ENCODE measurements at places on chromosomes 6 and 20.
A peak's percentile ranks its signal among the peaks of the same experiment; 100 is the strongest.

DNA sequence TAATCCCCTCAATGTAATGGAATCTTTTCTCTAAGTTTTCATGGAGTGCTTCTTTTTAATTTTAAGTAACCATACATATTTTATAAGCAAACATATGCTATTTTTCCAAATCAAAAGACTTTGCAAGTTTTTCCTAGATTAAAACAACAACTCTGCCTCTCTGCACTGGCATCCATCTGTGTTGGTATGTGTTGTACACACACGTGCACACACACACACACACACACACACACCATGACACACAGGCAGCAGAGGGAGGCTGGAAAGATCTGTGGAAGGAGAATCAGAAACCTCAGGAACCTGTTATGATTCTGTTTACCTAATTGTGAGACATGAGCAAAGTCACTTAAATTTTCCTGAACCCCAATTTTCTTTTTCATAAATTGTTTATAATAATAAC lies 295.0 kb upstream of the PRDM1 start:
- no peak for DNase-seq

DNA sequence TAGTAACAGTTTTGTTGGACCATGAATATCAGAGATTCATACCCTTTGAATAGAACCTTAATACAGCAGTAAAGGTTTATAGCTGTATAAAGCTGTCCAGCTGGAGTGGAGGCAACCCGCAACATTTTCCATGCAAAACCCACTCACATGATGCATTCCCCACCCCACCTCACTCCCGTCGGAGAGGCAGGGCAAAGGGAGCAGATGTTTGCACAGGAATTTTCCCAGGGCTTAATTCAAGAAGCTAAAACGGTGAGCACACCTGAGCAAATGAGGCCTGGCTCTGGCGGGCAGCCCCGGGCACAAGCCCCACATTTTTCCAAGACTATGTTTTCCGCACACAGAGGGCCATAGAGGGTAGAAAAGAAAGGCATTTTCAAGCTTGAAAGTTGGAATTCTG lies 191.7 kb downstream of the FOXC1 start:
- no peak for DNase-seq

DNA sequence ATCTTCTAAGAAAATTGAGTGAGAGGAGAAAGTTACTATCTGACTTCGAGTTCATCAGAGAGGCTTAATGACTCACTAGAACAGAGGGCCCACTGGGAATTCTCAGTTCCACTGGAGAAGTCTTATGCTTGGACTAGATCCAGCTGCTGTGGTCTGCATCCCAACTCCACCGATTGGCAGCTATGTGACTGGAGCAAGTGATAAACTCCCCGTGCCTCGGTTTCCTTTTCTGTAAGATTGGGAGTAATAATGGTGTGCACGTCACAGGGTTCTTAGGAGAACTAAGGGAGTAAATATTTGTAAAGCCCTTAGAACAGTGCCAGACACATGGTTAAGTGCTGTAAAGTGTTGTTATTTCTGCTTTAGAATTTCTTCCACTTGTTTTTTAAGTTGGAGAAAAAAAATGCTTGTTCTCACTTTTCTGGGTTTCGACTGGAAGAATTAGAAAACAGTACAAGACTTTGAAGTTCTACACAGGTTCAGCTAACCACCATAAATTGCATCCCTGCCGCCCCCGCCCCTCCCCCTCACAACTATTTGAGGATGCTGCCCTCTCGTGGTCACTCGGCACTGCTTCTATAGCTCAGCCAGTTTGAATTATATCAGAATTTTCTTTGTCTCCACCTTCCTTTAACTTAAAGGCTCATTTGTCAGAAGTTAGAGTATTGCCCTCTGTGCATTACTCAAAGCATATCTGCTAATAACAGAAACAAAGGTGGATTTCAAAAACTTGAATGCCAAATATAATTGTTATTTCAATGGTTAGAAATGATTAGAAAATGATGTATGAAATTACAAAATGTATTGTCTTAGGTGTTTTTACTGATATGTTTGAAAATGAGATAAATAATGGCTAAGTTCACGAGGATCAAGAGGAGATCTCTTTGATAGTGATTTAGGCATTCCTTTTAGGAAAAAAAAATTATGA lies 95.0 kb upstream of the IFNGR1 start:
- peak; percentile 67 for DNase-seq

GRCh38 chr20:8121666-8122065 lies 10.4 kb upstream of the PLCB1 start:
- no peak for DNase-seq

GRCh38 chr20:24677626-24678315 lies 208.3 kb downstream of the SYNDIG1 start:
- DNase-seq = no peak

DNA sequence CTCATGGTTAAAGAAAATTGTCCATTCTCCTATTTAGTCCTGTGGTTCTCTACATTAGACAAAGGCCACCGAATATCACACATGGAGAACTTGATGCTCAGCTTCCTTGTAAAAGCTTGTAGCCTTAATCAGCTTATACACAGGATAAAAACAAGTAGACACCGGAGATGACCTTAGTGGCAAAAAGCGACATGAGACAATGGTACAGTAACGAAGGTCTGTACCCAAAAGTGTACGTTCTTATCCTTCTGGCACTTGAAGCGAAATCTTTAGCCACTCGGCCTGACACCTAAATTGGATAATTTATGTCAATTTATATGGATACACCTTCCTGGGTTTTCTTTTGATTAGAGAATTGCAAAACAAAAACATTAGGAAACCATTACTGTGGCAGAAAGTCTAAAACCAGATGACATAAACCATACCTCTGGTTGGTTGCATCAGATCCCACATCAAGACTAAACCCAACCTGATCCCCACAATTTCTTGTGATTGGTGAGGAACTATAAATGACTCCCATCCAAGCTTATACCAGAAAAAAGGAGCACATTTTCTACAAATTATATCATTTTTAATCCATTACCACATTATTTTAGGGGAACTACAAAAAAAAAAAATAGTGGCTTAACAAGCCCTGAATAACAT lies 6.1 kb downstream of the RBM39 start:
- no peak for DNase-seq

- DNase-seq = no peak
These were observed 12.1 kb downstream of the TAF4 start for GRCh38 chr20:62053465-62054196.

DNA sequence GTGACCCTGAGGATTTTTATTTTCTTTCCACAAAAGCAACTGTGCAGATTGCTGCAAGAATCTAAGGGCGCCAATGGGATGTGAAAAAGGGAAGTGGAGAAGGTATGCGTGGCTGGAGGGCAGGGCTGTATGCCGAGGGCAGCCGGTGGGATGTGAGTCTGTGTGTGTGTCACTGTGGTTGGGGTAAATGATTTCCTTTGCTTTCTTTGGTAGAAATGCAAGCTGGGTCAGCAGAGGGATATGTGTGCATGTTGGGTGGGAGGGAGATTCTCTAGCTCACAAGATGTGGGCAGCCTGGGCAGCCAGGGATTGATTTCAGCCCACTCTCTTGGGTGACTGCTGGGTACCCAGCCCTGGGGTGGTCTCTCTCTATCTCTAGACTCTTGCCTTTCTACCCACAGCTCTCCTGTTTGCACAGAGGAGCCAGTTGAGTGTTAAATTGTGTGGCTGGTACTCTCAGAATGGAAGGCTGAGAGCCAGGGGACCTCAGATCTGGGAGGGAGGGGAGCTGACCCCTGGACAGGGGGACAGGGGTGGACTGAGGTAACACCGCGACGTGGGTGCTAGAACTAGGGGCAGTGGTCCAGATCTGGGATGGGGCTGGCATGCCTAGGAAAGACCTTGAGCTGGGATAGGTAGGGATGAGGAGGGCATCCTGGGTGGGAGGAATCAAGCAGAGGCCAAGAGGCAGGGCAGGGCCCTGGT lies 136.8 kb upstream of the RNF24 start:
- DNase-seq = no peak

GRCh38 chr6:68738039-68738438 lies 103.0 kb downstream of the ADGRB3 start:
- DNase-seq = no peak

GRCh38 chr6:166085500-166085899 lies 82.2 kb downstream of the TBXT start:
- no peak for DNase-seq

DNA sequence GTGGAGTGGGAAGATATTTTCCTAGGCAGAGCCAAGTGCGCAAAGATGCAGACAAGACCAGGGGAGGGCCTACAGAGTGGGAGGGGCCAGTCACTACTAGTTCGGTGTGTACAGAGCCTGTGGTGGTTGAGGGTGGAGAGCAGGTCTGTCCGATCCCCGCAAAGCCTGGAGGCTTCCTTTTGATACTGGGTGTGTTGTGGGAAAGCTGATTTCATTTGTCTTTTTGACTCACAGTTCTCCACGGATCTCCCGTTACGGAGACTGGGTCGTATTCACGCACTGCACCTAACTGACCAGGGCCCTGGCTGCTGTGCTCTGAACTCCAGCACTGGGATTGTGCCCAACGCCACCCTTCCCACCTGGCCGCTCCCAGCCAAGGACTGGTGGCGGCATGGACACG lies 1.4 kb upstream of the TIAM2 start:
- no peak for DNase-seq

GRCh38 chr6:10949579-10950490 lies 63.0 kb downstream of the SYCP2L start:
- DNase-seq = no peak

DNA sequence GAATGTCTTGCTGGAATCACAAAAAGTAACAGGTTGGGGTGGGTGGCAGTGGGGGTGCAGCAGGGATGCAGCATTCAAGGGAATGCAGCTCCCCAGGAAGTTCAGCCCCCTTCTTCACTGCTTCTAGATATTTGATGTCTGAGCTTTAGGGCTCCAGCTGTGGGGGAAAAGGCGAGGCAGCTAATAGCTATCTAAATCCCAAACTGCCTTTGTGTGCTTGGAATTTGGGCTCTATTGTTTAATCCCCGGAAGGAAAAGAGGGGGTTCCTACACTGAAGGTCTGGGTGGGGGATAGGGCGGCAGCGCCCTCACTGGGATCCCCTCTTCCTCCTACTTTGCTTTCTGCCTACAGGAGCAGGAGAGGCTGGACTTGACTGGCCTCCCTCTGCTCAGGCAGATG lies 116.5 kb downstream of the SOBP start:
- DNase-seq = no peak

DNA sequence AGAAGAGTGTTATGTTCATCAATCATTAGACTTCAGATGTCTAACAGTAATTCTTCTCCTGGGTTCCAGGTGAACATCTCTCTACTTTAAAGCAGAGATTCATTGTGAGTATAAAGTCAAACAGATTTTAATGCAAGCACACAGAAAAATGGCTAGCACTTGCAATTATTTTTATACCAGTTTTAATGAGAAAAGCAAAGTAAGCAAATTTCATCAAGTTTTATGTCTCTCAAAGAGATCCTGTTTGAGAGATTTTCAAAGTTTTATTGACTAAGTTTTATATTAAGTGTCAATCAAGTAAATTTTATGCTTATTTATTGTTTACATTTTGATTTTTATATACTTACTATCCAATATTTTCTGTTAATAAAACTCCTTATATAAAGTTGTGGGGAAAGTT lies 1628.5 kb downstream of the HACE1 start:
- no peak for DNase-seq

- no peak for DNase-seq
These were observed 34.3 kb upstream of the ADTRP start for GRCh38 chr6:11812951-11813350.

- DNase-seq = no peak
These were observed 6.7 kb downstream of the MAK start for GRCh38 chr6:10831609-10832008.

GRCh38 chr6:131958542-131959470 lies 7.6 kb upstream of the CCN2 start:
- DNase-seq = no peak

DNA sequence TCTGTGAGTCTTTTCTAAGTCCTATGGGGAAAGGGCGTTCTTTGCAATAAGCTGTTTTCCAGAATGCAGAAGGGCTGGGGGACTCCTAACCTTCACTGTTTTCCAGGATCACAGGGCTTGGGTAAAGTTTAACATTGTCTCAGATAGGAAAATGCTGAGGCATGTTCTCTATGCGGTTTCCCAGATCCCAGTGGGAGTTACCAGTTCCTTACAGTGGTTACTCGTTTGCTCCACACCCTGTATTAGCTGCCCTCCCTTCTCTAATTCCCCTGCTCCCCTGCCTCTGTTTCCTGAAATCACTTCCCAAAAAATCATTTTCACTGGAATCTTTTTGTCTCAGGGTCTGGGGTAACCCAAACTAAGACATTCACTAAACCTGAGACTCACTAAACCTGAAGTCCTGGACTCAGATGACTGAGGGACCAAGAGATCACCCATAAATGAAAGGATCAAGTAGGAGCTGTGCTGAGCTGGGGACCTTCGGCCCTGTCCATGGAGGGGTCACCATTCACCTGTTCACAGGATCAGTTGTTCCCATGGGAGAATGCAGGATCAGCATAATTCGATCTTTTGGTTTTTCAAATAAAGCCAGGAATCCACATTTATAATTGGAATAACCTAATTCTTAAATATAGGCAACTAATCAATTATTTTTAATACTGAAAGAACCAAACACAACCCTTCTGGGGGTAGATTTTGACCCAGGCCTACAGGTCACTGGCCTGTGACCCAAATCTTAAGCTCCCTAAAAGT lies 76.2 kb downstream of the ISM1 start:
- DNase-seq = no peak

DNA sequence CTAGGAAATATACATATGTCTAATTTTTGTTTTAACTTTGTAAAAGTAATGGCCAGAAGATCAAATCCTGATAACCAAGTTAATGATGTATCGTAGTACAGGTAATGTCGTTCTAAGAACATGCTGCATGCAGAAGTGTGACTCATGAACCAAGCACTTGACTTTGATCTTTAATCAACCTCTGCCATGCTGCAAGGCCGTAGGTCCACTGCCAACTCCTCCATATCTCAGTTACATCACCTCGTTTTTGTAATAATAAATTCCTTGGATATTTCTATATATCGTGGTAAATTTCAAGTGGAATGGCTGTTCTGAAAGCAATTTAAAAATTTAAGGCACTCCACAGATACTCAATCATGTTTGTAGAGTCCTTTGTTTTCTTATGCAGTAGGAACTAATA lies 771.7 kb downstream of the EPHA7 start:
- DNase-seq = no peak

DNA sequence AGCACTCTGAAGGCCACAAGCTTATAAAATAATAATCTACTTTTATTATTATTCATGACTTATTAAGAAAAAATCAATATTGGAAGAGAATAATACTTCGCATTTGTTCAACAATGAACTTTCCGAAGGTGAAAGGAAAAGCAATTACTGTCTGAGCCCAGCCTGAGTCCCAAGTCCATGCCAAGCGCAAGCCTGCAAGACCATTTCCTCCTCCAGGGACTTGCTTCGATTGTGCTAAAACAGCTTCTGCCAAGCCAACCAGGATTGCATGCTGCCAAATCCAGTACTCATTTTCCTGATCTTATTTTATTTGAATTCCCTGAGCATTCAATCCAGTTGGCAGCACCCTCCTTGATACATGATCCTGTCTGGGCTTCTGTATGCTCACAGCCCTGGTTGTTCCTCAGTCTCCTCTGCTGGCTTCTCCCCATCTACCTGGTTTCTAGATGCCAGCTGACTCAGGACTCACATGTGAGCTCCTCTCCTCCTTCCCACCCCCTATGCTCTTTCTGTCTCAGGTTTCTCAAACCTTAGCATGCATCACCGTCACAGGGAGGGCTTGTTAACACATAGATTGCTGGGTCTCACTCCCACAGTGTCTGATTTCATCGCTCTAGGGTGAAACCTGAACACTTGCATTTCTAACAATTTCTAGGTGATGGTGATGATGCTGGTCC lies 55.9 kb upstream of the PSMF1 start:
- DNase-seq = no peak

GRCh38 chr20:56447227-56447626 lies 21.2 kb upstream of the RTF2 start:
- no peak for DNase-seq

- no peak for DNase-seq
These were observed 2.0 kb downstream of the BHLHE23 start for GRCh38 chr20:63004607-63005364.

- DNase-seq = no peak
These were observed 63.1 kb downstream of the ATXN1 start for GRCh38 chr6:16698162-16698533.

Data from CD4-positive, alpha-beta T cell treated with Interleukin-21 for 1 hour (primary cell).